ENCODE measurements at places on chromosomes 3 and 15. TPM values are rescaled to one million over a fixed set of nuclear protein-coding genes. Genes with fewer than 3 reads are reported as not detected.

GRCh38 chr3:184586851-184587250, 25.3 kb downstream of the EPHB3 start:
- DNase-seq = no peak

DNA sequence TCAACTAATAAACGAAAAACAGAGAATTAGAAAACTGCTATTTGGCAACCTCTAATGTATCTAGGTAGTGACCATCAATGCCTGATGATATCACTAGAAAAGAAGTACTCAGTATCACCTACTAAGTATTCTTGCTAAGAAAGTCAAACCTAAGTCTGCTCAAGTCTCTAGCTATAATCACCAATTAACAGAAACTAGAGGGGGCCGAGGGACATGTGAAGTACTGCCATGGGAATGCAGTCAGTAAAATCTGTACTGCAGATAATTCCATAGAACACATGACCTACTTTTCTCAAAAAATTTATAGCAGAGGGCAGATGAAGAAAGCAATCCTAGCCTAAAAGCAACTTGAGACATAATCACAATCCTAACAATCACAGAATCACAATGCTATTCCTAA, 51.4 kb downstream of the CPEB1 start:
- DNase-seq = no peak

CAPN3 gene
- total RNA-seq = 14.9 TPM

TNFAIP8L3 gene
- total RNA-seq = 24.6 TPM

GRCh38 chr3:187211532-187212195, 14.4 kb downstream of the RTP1 start:
- DNase-seq = no peak

DNA sequence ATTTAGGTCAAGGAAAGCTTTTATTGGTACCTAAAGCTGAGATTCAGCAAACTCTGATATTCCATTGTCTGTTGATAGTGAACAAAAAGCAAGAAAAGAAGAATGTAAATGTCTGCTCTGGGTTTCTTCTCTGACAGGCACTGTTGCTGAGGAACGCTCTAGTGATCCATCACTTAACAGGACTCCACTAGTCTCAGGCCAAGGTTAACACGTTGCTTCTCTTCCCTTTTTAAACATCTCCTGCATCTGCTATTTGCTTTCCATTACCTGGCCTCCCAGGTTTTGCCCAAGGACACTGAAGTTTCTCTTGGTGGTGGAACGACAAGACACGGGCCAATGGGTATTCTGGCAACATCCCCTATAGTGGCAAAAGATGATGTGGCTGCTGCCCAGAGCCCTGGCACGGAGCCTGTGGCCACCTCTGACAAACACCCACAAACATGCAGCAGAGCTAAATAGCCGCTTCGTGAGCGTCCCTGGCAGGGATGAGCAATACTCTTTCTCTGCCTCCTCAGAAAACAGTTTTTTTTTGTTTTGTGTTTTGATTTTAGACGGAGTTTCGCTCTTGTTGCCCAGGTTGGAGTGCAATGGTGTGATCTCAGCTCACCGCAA, 97.8 kb upstream of the AKAP13 start:
- no peak for DNase-seq

GRCh38 chr3:186471771-186472170, 72.4 kb downstream of the CRYGS start:
- no peak for DNase-seq

DPPA2 gene
- total RNA-seq = not detected

TMEM40 gene
- total RNA-seq = 3.8 TPM

CHRNA3 gene
- not detected for total RNA-seq

- DNase-seq = no peak
Observed at GRCh38 chr15:47890397-47891150, 173.3 kb downstream of the SEMA6D start.

DNA sequence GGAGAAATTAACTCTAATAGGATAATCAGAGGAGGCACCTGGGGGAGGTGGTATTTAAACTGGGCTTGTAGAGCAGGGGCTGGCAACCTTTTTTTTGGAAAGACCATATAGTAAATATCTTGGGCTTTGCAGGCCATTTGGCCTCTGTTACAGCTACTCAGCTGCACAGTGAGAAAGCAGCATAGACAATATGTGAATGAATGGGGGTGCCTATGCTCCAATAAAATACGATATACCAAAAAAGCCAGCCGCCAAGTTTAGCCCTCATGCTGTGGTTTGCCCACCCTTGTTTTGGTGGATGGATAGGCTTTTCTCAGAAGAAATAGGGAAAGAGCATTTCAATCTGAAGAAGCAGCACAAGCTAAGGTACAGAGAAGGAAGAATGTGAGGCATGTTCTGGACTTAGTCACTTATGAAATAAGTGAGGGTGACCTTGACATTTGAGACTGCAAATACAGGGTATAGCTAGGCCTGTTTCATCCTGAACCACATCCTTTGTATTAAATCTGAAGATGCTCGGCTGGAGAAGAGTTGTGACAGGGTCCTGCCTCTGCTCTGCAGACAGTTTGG, 131.0 kb upstream of the NR2E3 start:
- DNase-seq = no peak

PLS1 gene
- 3.0 TPM for total RNA-seq

DNA sequence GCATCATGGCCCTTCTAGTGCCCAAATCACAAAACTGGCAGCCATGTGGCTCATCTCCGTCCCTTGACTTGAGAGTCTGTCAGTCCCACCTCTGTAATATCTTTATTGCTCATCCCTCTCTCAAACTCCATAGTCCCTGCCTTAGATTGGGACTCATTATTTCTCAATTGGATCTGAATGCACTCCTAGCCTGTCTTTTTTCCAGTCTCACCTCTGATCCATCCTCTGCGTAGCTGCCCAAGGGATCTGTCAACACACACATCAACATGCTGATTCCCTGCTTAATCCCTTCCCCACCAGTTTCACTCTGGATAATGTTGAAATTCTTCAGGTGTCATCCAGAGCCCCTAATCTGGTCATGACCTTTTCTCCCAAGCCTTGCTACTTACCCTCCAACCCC, 39.3 kb downstream of the NMNAT3 start:
- no peak for DNase-seq

SLC28A2 gene
- not detected for total RNA-seq

DNA sequence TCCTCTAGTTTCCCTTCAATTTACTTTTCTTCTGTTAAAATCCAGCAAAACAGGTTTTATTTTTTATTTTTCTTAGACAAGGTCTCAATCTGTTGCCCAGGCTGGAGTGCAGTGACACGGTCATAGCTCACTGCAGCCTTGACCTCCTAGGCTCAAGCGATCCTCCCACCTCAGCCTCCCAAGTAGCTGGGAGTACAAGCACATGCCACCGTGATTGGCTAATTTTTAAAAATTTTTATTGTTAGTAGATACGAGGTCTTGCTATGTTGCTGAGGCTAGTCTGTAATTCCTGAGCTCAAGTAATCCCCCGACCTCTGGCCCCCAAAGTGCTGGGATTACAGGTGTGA, 41.6 kb downstream of the ILDR1 start:
- DNase-seq = no peak

Measured in spleen (tissue), 13 donors.